RWPE1 (cell line): ENCODE measurements at places on chromosomes 7 and 10.

DNA sequence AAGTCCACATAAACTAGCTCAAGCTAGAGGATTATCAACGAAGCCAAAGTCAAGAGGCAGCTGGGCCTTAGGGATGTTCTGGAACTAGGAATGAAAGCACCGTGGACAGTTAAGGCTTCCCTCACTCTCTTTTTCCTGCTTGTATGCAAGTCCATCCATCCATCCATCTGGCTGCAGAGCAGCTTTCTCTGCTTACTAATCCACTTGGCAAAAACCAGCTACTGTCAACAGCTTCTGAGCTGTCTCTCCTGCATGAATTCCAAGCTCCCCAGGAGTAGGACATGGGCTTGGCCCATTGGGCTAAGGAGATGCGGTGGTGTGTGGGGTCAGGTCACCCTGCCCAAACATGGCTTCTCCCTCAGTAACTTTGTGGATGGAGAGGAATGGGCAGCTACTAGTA lies 66.2 kb downstream of the NAMPT start:
- no peak for DNase-seq

- peak; percentile 52 for DNase-seq
Measured at GRCh38 chr10:24503461-24504320, 220.0 kb downstream of the ARHGAP21 start.

DNA sequence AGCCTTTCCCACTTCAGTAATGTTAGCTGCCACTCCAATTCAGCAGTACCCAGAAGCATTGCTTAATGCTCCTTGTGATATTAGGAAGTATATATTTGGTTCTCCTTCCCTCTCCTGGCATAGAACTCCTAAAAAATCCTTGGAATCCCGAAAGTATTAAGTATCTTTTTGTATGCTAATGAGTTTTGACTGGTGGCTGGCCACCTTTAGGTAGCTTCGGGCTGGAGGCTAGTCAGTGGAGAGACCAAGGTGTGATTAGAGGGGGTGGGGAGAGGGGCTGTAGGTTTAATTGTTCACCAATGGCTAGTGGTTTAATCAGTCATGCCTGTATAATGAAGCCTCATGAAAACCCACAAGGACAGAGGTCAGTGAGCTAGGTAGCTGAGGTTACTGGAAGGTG lies 12.2 kb downstream of the COMTD1 start:
- no peak for DNase-seq

- DNase-seq = no peak
Measured at GRCh38 chr7:61111-61510, 131.3 kb upstream of the FAM20C start.

- no peak for DNase-seq
Measured at GRCh38 chr10:123687758-123688157, 21.6 kb downstream of the GPR26 start.

DNA sequence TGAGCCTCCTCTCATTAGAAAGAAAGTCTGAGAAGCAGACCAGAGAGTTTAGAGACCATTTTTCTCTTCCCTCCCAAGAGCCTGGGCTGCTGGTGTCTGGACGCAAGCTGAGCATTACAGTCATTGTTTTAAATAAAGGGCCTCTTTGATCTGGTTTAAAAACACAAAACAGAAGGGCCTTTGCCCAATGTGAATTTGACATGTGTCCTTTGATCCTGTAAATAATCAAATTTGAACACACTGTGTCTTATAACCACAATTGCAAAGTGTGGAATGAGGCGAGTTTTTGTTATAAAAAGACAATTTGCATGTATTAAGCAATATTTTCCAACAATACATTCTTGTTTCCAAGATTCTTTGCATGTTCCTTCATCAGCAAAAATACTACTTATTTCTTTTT lies 158.5 kb downstream of the C7orf25 start:
- no peak for DNase-seq

GRCh38 chr10:10870523-10871241 lies 147.0 kb upstream of the CELF2 start:
- no peak for DNase-seq

DNA sequence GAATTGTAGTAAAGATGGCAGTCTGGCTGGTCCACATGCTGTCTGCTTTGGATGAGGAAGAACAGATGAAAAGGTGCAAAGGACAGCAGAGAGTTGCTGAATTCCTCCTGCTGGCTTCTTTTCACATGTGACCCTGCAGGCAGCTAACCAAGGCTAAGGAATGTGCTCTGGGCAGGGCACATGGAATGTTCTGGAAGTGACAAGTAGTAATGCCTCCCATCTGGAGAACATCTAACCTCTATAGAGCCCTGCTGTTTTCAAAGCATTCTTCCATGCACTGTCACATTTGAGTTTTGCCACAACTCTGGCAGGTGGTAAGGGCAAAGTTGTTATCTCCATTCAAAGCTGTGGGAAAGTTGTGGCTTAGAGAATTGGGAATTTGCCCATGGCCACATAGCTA lies 208.8 kb downstream of the STK31 start:
- no peak for DNase-seq

DNA sequence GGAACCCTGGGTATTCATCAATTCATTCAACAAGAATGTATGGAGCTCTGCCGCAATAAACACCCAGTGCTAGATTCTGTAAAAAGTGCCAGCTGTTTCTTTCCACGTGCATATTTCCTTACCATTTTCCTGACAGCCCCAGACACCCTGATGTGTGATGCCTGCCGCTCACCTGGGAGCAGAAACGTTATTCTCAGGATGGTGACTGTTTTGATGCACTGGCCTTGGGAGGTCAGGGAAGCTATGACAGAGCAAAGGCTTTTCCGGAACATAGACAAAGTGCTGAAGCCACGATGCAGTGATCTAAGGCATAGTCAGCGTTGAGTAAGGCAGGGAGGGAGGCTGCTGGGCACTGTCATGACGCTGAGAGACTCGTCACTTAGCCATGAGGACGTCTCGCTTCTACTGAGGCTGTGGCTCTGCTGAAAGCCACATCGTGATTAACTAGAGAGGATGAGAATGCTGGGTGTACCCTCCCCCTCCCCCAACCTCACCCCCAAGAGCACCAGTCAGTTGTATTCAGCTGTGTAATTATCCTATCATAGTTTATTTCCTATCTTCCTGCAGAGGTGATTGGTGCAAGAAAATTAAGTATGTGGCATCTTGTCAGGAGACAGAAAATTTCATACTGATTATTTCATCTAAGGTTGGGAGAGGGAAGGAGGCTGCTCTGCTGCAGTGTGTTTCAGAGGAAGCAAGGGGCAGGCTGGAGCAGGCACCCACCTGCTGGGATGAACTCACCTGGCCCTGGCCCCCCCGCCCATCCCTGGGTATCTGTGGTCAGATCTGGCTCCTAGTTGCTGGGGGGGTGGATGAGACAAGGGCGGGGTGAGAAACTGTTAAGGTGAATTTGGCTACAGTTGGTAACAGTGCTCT lies 48.8 kb upstream of the SMNDC1 start:
- peak; percentile 84 for DNase-seq

DNA sequence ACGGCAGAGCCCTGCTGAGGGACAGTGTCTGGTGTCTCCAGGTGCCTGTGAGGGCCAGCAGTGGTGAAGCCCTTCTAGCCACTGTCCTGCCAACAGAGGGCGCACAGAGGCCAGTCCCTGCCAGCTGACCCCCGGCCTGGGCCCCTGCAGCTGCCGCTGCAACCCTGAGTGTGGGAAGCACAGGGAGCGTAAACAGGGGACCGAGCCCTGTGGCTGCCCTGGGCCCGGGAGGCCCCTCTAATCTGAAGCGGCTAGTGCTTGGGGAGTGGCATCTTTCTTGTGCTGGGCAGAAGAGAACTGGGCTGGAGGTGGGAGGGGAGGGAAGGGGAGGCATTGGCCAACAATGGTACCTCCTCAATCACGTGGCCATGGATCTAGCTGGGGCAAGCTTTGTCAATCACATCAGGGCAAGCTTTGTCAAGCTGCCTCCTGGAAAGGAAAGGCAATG lies 34.6 kb downstream of the TRIM8 start:
- DNase-seq = no peak

DNA sequence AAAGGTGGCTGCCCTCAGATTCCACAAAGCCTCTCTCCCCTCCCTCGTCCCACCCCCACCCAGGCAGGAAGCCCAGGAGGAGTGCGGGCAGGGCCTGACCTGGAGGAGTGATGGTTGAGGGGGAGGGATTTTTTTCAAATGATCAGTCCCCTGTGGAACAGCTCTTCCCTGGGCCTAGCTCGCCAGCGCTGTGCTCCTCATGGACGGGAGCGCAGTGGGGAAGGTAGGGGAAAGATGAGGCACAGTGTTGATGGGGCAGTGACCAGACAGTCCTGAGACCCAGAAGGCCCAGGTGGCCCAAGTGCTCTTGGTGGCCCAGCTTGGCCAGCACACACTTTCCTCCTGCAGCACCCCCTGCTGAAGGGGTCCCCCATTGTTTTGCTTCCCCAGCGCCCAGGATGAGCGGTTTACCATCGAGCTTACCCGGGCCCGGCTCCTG lies 8.5 kb downstream of the SAP25 start:
- no peak for DNase-seq

DNA sequence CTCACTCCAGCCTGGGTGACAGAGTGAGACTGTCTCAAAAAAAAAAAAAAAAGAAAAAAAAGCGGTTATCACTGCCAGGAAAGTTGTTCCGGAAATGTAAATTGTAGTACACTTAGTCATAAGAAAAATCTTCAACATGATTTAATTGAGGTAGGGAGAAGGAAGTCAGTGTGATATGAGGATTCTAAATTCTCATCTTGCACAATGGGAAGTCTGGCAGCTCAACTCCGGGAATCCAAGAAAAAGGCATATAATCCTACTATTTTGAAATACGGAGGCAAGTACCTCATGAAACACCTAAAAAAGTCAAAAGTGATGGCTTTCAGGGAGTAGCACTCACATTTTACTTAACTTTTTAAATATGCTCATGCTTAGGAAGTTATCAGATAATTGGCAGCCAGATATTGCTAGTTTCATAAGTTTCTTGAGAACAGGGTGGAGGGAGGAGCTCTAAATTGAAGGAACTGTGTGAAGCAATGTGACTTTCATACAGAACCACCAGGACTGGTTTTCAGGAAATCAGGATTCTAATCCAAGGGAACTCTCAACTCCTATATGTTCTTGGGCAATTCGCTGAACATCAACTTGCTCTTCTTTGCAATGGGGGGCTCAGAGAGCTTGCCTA lies 2.7 kb upstream of the C7orf25 start:
- no peak for DNase-seq

DNA sequence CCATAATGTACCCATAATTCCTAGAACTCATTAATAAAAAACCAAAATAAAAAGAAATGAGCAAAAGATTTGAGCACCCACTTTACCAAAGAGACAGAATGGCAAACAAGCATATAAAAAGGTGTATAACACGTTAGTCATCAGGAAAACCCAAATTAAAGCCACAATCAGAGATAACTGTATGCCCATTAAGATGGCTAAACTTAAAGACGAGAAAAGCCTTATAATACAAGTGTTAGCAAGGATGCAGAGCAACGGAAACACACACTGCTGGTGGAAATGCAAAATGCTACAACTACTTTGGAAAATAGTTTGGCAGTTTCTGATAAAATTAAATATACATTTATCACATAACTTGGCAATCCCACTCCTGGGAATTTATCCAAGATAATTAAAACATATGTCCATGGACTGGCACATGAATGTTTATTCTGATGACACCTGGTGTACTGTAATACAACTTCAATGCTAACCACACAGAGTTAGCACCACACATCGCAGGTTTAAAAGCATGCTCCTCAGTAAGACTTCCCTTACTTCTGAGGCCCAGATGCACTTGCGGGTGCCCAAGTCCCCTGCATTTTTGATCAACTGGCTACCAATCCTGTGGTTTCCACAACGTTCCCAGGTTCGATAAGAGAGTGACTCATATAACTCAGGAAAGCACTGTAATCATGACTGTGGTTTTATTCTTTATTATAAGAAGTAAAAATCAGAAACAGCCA lies 158.6 kb downstream of the SNX13 start:
- no peak for DNase-seq

DNA sequence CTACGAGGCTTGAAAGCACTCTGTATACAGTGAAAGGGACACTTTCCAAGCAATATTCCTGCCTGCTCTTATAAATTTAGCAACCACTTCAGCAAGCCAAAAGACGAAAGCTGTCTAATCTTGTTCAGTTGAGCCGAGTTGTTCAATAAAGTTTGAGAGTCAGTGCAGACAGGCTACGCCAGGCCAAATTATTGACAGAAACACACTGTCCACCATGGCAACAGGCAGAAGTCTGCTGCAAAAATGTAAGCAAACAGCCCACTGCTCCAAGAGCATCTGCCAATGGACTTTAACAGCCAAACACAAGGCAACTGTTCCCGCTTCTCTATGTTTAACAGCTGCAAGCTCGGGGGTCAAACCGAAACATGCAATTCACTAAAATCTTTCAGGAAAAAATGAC lies 85.7 kb downstream of the GLI3 start:
- no peak for DNase-seq

DNA sequence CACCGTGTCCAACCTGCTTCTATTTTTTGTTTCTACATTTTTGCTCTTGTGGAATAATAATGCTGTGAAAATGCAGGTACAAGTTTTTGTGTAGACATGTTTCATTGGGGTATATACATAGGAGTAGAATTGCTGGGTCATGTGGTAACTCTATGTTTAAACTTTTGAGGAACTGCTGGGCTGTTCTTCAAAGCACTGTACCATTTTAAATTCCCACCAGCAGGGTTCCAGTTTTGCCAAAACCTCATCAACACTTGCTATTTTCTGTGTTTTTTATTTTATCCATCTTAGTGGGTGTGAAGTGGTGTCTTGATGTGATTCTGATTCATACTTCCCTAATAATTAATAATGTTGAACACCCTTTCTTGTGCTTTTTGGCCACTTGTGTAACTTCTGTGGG lies 138.6 kb downstream of the RGS10 start:
- no peak for DNase-seq
